ENCODE measurements at places on chromosomes 11 and 22.

DNA sequence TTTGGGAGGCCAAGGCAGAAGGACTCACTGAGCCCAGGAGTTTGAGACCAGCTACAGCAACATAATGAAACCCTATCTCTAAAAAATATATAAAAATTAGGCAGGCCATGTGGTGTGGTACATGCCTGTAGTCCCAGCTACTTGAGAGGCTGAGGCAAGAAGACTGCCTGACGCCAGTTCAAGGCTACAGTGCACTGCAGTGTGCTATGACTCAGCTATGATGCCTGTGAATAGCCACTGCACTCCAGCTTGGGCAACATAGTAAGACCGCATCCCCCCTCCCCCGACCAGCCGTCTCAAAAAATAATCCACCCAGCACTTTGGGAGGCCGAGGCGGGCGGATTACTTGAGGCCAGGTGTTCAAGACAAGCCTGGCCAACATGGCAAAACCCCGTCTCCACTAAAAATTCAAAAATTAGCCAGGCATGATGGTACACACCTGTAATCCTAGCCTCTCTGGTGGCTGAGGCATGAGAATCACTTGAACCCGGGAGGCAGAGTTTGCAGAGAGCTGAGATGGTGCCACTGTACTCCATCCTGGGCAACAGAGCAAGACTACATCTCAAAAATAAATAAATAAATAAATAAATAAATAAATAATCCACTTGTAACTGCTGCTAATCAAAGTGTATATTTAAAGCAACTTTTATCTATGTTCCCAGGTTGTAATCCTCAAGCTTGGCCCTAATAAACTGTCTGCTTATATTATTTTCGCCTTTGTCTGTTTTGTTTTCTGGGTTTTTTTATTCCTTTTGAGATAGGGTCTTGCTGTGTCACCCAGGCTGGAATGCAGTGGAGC, 7.8 kb downstream of the HPS5 start:
- no peak for DNase-seq

GRCh38 chr11:3939651-3940190, 84.3 kb downstream of the STIM1 start:
- no peak for DNase-seq

DNA sequence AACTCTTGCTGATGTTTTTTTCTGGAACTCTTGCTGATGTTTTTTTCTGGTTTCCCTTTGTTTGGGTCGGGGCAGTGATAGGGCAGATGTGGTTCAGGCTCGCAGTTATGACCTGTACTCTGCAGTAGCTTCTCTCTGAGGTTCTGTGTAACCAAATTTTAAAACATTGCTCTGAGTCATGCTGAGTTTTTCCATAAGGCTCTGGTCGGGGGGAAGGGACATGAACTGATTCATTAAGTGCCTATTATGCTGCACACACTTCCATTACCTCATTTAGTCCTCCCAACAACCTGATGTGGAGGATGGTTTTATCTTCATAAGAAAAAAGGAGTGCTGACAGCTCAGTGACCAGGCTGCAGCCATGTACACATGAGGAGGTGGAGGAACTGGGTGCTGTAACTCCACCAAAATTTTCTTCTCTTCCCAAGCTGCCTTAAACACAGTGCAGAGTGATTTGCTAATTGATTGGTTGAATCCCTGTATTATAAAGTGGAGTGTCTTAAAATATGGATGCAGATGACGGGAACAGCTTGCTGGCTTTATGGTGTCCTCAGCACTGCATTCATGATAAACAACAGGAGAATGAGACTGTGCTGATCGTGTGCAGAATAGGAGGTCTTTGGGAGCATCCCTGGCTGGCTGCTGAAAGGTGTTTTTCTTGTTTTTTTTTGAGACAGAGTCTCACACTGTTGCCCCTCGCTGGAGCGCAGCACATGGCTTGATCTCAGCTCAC, 19.1 kb downstream of the TNRC6B start:
- no peak for DNase-seq

DNA sequence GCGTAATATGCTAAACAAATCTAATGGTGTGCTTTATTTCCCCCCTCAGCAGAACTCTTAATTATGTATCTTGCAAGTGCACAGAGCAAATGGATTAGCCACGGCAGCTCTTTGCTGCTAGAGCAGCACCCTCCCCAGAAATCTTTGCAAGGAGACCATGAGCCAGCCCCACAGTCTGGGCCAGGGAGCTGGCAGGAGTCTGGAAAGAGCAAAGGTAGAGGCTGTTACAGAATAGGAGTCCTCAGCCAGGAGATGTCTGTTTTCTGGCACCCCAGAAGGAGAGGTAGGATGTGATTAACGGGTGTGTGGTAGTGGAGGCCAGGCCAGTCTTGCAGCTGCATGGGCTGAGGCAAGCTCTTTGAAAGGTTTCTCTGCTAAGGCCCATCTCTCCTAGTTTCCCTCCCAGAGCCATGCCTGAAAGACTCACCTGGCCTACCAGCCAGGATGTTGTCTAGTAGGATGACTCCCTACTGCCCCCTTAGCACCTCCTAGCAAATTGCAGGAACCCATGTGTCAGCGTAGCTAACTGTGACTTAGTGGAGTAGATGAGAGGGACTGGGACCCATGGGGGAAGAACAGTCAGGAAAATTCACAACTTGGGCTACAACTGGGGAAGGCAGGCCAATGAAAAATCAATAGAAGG, 557.2 kb downstream of the BUD13 start:
- DNase-seq: no peak

GRCh38 chr11:110486156-110486555, 56.4 kb downstream of the FDX1 start:
- DNase-seq: peak; percentile 59

DNA sequence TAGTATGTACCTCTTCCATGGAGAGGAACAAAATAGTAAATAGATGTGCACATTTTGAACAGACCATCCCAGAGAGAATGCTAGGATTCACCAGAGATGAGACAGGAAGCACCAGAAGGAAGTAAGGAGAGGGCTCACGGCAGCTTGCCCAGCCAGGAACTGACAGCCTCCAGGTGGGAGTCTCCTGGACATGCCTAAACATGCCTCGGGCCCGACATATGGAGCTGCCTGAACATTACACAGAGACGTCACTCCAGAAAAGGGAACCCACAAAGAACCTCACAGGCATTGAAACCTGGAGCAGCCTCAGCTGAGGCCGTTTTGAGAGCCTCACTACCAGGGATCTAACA, 67.4 kb downstream of the BRD1 start:
- no peak for DNase-seq

DNA sequence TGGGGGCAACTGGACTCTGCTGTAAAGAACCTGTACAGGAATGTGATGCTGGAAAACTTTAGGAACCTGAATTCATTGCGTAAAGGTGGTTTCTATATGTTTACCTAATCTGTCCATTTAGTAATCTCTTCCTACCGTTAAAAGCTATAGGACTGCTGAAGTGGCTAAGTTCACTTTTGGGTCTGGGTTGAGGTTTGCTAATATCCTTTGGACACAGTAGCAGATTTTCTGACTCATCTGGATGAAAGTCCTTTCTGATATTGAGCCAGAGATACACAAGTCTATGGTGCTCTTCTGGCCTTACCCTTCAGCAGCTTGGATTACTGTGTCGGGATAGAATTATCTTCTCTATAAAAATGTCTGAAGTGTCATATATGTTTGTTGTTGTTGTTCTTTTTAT, 16.9 kb downstream of the ZNF215 start:
- DNase-seq: no peak

- DNase-seq: no peak
Measured at GRCh38 chr11:114426280-114426679, 13.0 kb upstream of the REXO2 start.

GRCh38 chr11:42170601-42171000, 711.1 kb upstream of the LRRC4C start:
- DNase-seq: no peak

- DNase-seq: peak; percentile 78
Measured at GRCh38 chr11:19739872-19740271, 27.2 kb downstream of the NAV2 start.

Measured in pons (tissue), 1 donor.